Osteoblast (primary cell): ENCODE measurements at places on chromosomes 4 and X. TPM values are rescaled to one million over a fixed set of nuclear protein-coding genes. Genes with fewer than 3 reads are reported as not detected.

FAM9B gene
- total RNA-seq = not detected in 2 replicates

PABPC5 gene
- 3.2 and 3.6 TPM in 2 replicates for total RNA-seq

CCDC149 gene
- 12.3 and 14.7 TPM in 2 replicates for total RNA-seq

GLUD2 gene
- total RNA-seq = 1.2 and 1.8 TPM in 2 replicates

GRCh38 chr4:53905941-53906377, 158.4 kb downstream of the CHIC2 start:
- H3K4me3 ChIP-seq = peak overlapping the region; percentile 69
- DNase-seq = no peak
- H3K4me1 ChIP-seq = peaks cover 39% of the 10 kb centered on the region
- no peaks in the 10 kb centered on the region for H3K36me3 ChIP-seq

DNA sequence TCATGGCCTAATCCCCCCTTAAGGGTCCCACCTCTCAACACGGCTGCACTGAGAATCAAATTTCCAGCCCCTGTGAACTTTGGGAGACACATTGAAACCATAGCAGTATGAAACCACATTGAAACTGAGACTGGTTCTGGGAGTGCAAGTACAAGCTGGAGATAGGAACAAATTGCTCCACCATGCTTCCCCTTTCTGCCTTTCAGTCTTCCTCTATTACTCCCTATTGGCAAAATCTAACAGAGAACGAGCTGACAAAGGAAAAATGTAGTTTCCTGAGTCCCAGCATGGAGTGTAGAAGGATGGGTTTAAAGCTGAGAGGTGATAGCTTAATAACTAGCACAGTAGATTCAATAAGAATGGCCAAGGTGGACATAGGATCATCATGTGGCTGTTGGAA, 161.7 kb upstream of the RPL34 start:
- DNase-seq = no peak
- H3K4me3 ChIP-seq = no peak overlapping the region
- H3K27ac ChIP-seq = no peak overlapping the region
- no peaks in the 10 kb centered on the region for H3K36me3 ChIP-seq
- no peaks in the 10 kb centered on the region for H3K27me3 ChIP-seq
- H3K4me1 ChIP-seq = no peaks in the 10 kb centered on the region

DNA sequence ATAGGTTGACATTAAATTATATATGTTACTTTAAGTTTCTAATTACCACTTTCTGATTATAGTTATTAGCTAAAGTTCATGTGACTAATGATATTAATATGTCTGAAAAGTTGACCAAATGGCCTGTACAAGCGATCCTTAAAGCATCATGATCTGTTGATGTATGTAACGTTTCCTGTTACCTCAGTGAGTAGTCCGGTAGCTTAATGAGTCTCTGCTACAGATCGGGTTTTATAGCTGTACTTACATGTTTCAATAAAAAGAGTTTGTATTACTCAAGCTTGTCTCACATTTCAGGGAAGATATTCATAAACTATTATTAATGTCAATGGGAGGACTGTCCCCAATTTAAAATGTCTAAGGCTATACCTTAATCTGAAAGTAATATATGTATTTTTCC, 246.3 kb downstream of the PPP3CA start:
- H3K27me3 ChIP-seq = no peaks in the 10 kb centered on the region
- H3K36me3 ChIP-seq = no peaks in the 10 kb centered on the region
- no peak overlapping the region for H3K27ac ChIP-seq

DNA sequence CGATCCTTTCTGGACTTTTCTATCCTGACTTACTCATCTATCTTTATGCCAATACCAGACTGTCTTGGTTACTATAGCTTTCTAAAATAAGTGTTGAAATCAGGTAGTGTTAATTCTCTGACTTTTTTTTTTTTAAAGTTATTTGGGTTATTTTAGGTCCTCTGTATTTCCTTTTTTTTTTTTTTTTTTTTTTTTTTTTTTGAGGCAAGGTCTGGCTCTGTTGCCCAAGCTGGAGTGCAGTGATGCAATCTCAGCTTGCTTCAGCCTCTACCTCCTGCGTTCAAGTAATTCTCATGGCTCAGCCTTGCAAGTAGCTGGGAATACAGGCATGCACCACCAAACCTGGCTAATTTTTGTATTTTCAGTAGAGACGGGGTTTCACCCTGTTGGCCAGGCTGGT, 2.8 kb upstream of the NELFA start:
- H3K4me3 ChIP-seq = no peak overlapping the region
- no peaks in the 10 kb centered on the region for H3K27me3 ChIP-seq
- peaks cover 5% of the 10 kb centered on the region for H3K4me1 ChIP-seq

GRCh38 chr4:139852612-139853269, 187.1 kb downstream of the MGST2 start:
- no peak for DNase-seq
- H3K36me3 ChIP-seq = no peaks in the 10 kb centered on the region
- no peak overlapping the region for H3K4me3 ChIP-seq
- H3K4me1 ChIP-seq = no peaks in the 10 kb centered on the region
- H3K27ac ChIP-seq = no peak overlapping the region

DNA sequence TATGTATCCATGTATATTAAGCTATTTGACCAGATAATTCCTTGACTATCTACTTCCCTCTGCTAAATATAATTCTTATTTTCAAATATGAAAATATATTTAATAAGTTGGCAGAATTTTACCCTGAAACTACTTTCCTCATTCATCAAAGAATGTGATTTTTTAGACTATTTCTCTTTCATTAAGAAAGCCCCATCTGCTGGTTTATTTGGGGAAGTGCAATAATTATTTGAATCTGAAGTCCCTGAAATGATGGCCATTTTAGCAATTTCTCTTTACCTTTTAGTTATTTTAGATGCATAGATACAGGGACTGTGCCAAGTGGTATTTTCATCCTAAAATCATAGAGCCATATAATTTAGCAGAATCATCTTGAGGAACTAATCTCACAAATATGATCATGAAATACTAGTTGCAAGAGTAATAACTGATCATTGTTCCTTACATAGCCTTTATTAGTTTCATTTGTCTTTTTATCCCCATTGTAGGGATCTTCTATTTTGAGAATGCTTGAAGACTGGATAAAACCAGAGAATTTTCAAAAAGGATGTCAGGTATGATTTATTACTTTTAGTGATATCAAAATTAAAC, 39.0 kb downstream of the ENPEP start:
- no peak overlapping the region for H3K27ac ChIP-seq
- no peaks in the 10 kb centered on the region for H3K4me1 ChIP-seq
- no peaks in the 10 kb centered on the region for H3K36me3 ChIP-seq
- DNase-seq = no peak
- H3K4me3 ChIP-seq = no peak overlapping the region
- H3K27me3 ChIP-seq = no peaks in the 10 kb centered on the region

DNA sequence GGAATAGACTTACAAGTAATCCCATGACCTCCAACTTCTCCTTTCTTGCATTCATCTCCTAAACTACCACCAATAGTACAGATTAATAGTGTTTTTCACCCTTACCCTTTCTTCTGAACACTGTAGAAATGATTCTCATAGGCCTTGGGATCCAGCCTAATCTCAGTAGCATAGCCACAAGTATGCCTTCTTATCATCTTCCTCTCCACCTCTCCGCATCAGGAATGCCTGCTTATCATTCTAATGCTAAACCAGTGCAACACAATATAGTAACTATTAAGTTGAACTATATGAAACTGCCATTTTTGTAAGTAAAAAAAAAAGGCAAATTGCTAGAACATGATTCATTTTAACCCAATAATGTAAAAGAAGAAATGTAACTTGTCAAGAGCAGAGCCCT, 79.5 kb upstream of the IL2 start:
- H3K27me3 ChIP-seq = no peaks in the 10 kb centered on the region
- no peaks in the 10 kb centered on the region for H3K36me3 ChIP-seq
- H3K4me1 ChIP-seq = no peaks in the 10 kb centered on the region

DNA sequence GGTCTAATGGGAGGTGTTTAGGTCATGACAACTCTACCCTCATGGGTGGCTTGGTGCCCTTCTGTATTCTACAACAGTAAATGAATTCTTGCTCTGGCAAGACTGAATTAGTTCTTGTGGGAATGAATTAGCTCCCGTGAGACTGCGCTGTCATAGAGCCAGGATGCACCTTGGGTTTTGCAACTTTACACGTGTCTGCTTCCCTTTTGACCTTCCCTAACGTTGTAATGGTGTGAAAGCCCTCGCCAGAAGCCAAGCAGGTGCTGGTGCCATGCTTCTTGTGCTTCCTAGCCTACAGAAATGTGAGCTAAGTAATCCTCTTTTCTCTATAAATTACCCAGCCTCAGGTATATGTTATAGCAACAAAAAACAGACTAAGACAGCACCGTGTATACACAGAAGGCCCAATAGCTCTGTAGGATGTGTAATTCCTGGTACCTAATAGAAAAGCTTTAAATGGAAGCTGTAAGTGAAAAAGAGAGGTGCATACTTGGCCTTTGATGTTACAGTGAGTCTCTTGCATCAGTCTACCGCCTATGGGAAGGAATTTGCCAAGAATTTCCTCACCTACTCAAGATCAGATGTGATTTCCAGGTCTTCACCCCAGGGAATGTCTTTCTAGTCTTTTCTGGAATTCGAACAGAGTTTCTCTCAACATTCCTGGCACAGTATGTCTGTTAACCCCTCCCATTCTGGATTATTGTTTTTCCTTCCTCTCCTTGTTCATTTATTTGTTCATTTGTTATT, 3.2 kb upstream of the ENPEP start:
- DNase-seq = no peak
- peaks cover 13% of the 10 kb centered on the region for H3K4me1 ChIP-seq
- H3K4me3 ChIP-seq = no peak overlapping the region
